Stimulated activated CD4-positive, alpha-beta T cell treated with anti-CD3 and anti-CD28 coated beads, Interleukin-4, amount 100 ng/mL, for 24 hours (primary cell): ENCODE measurements at places on chromosomes 2 and 18.
A peak's percentile ranks its signal among the peaks of the same experiment; 100 is the strongest.

DNA sequence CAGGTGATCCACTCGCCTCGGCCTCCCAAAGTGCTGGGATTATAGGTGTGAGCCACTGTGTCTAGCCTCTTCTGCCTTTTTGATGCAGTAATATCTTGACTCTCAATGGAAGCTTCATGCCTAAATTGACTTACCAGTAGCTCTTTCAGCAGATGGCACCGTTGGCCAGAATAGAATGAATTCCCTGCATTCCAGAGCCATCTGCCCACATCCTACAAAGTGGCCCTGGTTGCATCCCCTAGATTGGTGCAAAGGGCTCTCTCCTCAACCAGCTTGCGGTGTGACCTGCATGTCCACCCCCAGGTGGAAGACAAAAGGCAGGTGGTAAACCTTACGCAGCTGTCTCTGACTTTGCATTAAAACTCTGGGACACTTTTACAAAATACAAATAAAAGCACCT lies 4.4 kb upstream of the PARD6G start:
- no peak for DNase-seq

- DNase-seq: peak; percentile 31
Observed at GRCh38 chr2:54103454-54104314, 11.7 kb upstream of the ACYP2 start.

DNA sequence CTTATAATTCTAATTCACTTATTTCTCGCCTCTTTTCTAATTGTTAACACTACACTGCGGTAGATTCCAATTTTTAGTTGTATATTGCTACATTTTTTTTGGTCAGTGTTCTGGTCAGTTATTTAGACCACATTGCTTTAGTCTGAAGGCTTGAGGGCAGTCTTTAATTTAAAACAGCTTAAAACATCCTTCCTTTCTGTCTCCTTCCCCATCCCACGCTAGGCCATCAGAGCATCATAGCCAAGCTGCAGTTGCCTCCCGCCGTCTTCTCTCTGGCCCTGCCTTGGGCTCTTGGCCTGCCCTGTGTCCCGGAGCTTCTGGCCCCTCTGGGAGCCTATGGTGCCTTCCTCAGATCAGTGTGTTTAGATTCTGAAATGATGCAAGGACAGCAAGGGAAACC lies 52.6 kb upstream of the GLI2 start:
- no peak for DNase-seq

- no peak for DNase-seq
Observed at GRCh38 chr2:55768991-55769390, 75.3 kb upstream of the PNPT1 start.

- peak; percentile 46 for DNase-seq
Observed at GRCh38 chr2:97995026-97995733, 568 bp downstream of the TMEM131 start.

GRCh38 chr2:143680885-143681405 lies 551.7 kb downstream of the ARHGAP15 start:
- DNase-seq: no peak

GRCh38 chr2:20992201-20992711 lies 51.6 kb downstream of the APOB start:
- no peak for DNase-seq
